ENCODE measurements at places on chromosomes 7 and 10.

- no peak for DNase-seq
Measured at GRCh38 chr7:128215739-128216138, 25.3 kb upstream of the LEP start.

DNA sequence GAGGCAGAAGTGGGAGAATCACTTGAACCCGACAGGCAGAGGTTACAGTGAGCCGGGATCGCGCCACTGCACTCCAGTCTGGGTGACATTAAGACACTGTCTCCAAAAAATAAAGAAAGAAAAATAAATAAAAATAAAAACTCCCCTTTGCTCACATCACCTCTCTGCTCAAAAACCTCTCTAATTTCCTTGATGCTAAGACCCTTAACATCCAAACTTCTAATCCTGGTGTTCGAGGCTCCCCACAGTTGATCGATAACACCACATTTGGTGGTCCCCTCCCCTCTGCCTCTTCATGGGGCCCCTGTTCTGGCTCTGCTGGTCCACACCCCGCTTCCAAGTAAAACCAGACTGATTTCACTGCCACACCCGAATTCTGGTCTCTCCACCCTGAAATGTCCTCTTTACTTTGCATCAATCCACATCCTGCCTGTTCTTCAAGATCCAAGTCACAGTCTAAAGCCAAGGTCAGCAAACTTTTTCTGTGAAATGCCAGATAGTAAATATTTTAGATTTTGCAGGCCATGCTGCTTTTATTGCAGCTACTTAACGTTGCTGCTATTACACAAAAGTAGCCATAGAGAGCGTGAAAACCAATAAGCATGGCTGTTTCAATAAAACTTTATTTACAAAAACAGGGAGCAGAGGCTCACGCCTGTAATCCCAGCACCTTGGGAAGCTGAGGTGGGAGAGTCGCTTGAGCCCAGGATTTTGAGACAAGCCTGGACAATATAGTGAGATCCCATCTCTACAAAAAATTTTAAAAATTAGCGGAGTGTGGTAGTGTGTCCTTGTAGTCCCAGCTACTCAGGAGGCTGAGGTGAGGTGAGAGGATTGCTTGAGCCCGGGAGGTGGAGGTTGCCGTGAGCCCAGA lies 11.8 kb downstream of the MOSPD3 start:
- DNase-seq = no peak

DNA sequence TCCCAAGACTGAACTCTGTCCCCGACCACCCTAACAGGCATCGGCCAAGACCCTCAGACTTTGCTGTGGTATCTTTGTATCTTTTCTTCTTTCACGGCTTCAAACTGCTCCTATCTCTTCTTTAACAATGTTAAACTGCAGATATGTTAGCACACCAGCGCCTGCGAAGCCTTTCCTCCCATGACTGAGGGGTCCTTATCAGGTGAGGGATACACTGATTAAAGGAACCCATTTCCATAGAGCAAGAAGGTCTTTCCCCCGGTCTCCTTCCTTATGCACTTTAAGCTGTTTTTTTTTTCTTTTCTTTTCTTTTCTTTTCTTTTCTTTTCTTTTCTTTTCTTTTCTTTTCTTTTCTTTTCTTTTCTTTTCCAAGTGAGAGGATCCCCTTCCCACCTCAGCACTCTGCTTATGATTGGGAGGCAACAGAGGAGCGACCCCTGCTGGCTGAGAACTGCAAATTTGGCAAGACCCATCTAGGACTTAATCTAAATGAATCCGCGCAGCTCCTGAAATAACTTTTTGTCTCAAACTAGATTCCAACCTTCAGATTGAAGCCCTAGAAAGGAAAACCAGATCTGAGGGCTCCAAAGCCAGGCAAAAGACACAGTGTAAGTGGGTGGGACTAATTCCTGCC lies 109.9 kb downstream of the ITGB8 start:
- peak; percentile 13 for DNase-seq

DNA sequence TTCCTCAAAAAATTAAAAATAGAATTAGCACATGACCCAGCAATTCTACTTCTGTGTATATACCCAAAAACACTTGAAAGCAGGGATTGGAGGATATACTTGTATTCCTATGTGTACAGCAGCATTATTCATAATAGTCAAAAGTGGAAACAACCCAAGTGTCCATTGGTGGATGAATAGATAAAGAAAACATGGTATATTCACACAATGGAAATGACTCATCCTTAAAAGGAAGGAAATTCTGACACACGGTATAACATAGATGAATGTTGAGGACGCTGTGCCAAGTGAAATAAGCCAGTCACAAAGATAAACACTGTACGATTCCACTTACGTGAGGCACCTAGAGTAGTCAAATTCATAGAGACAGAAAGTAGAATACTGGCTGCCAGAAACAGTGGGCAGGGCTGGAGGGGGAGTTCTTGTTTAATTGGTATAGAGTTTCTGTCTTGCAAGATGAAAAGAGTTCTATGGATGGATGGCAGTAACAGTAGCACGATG lies 26.6 kb upstream of the KAT6B start:
- no peak for DNase-seq

DNA sequence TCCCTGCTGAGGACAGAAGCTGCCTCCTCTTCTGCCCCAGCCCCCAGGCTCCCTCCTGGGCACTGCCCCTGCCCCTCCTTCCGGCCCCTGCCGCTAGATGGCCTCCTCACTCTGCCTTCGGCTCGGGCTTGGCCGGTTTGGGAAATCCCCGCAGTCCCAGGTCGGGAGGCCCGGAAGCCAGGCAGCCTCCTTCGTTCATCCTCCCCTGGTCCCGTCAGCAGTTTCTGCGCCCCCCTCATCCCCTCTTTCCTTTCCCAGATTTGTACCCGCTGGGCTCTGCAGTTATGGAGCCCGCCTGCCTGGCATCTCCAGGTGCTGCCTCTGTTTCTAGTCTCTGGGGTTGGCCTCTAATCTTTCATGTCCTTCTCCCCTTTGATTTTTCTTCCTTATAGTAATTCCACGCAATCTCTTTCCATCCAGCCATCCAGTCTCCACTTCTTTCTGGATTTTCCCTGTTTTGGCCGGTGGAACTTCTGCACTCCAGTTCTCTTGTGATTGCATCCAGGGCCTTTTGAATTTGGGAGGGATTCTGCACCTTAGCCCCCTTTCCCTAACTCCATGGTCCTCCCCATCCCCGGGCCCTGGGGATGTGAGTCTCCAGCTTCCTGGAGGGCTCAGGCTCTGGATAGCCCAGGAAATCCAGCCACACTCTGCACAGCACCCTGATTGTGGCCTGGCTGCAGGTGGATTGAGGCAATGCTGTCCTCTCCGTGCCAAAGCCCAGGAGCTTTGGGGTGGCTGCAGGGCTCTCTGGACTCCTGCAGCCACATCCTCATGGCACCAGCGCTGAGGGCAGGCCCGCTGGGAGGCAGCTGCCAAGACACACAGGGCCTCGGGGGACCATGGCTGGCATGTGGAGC lies 3.3 kb upstream of the SHH start:
- DNase-seq = no peak

GRCh38 chr7:64174941-64175340 lies 32.1 kb upstream of the ZNF735 start:
- DNase-seq = no peak

- no peak for DNase-seq
Measured at GRCh38 chr10:122450353-122450990, 4.0 kb upstream of the ARMS2 start.

DNA sequence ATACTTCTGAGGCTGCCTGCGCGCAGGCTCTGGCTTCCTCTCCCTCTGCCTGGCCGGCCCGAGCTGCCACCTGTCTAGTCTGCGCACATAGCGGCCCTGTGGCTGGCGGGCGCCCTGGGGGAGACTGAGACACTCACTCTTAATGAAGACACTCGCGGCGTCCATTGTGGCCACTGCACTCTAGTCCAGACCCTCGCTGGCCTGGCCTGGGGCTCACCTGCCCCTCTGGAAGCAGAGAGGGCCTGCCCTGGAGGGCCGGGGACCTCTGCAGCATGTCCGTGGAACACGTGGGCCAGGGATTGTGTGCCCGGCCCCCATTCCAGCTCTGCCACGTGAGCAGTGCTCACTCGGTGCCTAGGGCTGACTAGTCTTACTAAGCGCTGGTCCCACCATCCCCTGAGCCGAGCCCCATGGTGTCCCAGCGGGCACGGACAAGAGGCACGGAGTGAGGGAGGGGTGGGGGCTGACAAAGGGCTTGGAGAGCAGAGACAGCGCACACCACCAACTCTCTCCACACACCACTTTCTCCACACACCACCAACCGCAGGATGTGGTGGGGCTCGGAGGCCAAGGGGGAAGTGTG lies 149.3 kb downstream of the ELFN1 start:
- no peak for DNase-seq

DNA sequence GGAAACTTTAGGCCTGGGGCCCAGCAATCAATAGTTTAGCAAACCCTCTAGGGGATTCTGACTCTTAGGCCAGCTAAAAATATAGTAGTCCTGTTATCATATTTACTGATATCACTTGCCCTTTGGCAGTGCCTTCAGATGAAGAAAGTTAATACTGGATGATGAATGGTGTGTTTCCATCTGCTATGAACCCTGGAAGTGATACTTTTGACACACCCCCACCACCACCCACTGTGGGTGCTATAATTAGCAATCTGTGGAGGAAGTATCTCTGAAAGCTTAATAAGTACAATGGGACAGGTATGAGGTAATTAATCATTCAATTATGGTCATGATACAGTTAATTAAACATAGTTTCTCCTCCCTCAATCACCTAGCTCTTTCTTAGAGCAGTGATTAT lies 90.4 kb upstream of the LRRTM3 start:
- no peak for DNase-seq

GRCh38 chr10:103758294-103758681 lies 97.1 kb downstream of the SH3PXD2A start:
- no peak for DNase-seq

DNA sequence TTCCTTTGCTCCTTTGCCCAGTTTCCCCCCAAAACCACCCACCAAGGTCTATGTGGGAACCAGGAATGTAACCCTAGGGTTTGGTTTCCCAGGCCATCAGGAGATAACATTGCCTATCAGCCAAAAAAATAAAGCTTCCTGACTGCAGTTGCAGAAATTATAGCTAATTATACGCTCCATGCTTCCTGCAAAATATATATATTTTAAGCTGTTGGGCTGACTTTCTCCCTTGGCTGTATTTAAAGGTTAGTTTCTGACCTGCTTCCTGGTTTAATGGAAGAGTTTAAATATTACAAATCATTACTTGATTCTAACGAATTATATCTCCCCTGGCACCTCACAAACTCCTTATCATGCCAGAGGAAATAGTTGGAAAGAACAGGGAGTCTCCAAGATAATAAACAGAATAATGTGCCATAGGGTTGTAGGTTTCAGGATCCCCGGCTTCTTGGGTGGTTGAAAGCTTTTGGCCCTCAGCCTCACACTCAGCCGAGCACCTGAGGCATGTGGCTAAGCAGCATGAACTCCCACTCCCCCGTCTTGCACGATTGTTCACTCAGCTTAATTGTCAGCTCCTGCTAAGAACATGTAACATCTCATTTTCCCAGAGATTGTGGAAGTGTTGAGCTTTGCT lies 79.9 kb downstream of the FZD1 start:
- DNase-seq = no peak

- DNase-seq = no peak
Measured at GRCh38 chr7:42197451-42197850, 39.6 kb downstream of the GLI3 start.

GRCh38 chr7:137983323-137984008 lies 18.4 kb downstream of the CREB3L2 start:
- DNase-seq = no peak

- no peak for DNase-seq
Measured at GRCh38 chr10:5361966-5362365, 2.8 kb upstream of the UCN3 start.

DNA sequence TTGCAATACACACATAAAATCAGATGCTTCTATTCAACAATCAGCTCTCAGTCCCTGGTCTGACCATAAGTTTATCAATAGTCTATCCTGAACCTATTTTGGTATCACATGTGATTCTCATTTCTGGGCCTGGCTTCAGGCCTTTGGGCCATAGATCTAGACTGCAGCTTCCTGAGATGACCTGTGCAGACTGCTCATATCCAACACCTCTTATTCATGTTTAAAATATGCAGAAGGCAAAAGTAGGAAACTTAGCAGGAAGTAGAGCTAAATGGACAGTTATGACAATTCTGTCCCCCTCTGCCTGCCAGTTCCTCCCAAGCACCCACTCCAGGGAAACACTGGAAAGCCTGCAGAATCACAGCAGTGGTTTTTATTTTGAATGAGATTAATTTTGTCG lies 53.3 kb downstream of the C7orf25 start:
- DNase-seq = no peak

GRCh38 chr10:1595726-1596125 lies 141.6 kb downstream of the ADARB2 start:
- no peak for DNase-seq

- DNase-seq = no peak
Measured at GRCh38 chr10:49107887-49108267, 7.4 kb downstream of the VSTM4 start.

DNA sequence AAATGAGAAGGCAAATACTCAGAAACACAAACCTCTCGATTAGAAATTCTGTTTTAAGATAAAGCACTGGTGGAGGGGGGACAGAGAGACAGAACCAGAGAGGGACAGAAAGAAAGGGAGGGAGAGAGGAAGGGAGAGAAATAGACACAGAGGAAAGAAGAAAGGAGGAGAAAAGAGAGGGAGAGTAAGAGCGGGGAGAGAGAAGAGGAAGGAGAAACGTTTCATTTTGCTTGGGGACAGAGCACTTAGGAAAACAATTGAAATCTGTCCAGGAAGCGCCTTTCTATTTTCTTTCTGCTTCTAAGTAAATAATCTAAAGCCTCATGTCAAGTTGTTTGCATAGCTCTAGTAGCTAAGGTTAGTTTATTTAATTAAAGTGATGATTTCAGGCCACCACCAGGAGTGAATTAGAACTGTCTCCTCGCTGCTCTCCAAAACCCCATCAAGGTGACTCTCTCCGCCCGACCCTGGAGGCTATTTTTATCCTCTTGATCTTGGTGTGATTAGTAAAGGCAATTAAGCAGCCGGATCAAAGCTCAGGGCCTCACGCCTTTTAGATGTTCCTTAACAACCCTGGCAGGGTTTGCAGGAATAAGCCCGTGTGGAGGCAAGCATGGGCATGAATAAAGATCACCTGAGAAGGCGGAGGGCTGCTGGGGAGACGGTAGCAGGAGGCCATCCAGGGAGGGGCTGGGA lies 73.4 kb upstream of the INSIG1 start:
- DNase-seq = peak; percentile 55

DNA sequence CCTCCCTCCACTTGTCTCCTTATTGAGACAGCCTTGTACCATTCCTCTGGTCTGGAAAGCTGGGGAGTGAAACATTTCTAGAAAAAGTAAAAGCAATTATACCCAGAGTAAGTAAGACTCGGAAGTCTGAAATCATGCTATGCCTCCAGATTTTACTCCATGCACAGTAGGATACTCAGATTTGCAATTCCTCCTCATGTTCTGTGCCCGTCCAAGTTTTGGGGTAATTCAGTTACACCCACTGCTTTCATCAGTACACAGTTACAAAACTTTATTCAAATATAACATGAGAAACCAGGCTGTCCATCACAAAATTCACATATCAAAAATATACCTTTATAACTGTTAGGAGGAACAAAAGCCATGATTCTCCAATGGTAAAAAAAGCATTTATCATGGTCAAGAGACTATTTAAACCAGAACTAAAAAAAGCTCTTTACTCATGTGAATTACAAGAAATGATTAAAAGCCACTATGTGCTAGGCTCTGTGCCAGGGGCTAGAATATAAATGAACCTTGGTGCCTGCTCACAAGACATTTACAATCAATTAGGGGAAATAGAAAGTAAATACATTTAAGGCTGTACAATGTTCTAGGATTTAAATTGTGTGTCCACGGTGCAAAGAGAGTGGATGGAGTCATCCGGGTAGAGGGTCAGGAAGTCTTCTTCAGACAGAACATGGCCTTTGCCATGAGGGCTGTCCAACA lies 320.2 kb downstream of the ELMO1 start:
- DNase-seq = no peak

GRCh38 chr7:154792436-154793055 lies 210.4 kb downstream of the PAXIP1 start:
- no peak for DNase-seq

Data from keratinocyte (primary cell).